ENCODE measurements at places on chromosomes 3 and 15. TPM values are rescaled to one million over a fixed set of nuclear protein-coding genes. Genes with fewer than 3 reads are reported as not detected.

- H3K4me3 ChIP-seq = no peak overlapping the region
- DNase-seq = no peak
- H3K27me3 ChIP-seq = no peaks in the 10 kb centered on the region
- H3K27ac ChIP-seq = no peak overlapping the region
- no peaks in the 10 kb centered on the region for H3K36me3 ChIP-seq
Observed at GRCh38 chr3:160557571-160557970, 7.8 kb downstream of the KPNA4 start.

DNA sequence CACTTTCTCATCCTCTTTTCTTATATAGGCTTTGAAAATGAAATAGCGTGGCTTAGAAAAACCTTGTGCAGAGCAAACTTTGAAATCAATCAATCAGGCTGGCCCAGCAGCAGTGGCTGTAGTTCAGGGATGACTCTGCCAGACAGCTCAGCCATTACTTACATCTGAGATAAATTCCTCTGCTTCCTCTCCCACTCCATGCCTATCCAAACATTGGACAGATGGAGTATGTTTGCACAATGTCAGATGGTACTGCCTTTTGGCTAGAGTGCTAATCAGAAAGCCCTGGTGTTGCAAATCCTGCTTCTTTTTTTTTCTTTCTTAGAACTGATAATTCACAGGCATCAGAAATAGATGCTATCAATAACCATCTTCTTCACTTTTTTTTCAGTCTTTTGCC lies 1065.1 kb downstream of the AGBL1 start:
- H3K36me3 ChIP-seq = no peaks in the 10 kb centered on the region
- DNase-seq = no peak
- no peak overlapping the region for H3K4me3 ChIP-seq
- H3K27ac ChIP-seq = no peak overlapping the region
- H3K27me3 ChIP-seq = no peaks in the 10 kb centered on the region

GRCh38 chr3:149626671-149627070 lies 31.2 kb downstream of the WWTR1 start:
- no peak for DNase-seq
- H3K27me3 ChIP-seq = no peaks in the 10 kb centered on the region
- peaks cover 15% of the 10 kb centered on the region for H3K4me1 ChIP-seq
- H3K27ac ChIP-seq = no peak overlapping the region
- no peak overlapping the region for H3K4me3 ChIP-seq

- no peaks in the 10 kb centered on the region for H3K36me3 ChIP-seq
- H3K4me3 ChIP-seq = no peak overlapping the region
- peak; percentile 77 for DNase-seq
- H3K27me3 ChIP-seq = no peaks in the 10 kb centered on the region
- peaks cover 33% of the 10 kb centered on the region for H3K4me1 ChIP-seq
Observed at GRCh38 chr3:192915304-192915703, 2.4 kb downstream of the MB21D2 start.

DNA sequence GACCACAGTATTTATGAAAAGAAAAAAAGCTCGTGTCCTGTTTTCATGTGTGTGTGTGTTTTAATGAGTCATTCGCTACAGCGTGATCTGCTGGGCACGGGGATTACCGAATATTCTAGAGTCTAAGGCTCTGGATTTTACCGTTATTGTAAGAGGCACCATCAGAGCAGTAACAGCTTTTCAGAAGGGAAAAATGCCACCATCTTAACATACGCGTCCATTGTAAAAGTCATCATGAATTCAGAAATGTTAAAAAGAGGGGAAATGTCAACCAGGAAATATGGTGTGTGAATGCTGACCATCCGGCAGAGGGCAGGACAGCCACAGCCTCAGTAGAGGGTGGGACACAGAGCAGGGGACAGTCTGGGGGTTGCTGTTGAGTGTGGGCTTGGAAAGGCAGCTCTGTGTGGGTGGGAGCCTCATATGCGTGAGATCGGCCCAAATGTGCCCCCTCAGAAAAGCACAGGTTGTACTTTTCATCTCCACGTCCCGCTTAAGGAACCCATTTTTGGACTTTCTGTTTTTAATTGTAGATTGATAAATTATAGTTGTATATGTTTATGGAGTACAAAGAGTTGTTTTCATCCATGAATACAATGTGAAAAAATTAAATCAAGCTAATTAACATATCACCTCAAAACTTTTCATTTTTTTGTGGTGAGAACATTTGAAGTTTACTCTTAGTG lies 69.6 kb downstream of the ASB7 start:
- H3K27me3 ChIP-seq = no peaks in the 10 kb centered on the region
- peak; percentile 55 for DNase-seq
- no peaks in the 10 kb centered on the region for H3K4me1 ChIP-seq
- no peaks in the 10 kb centered on the region for H3K36me3 ChIP-seq
- H3K27ac ChIP-seq = no peak overlapping the region

Gene PARL
- total RNA-seq = 73.7 TPM

Gene GJD2
- total RNA-seq = not detected

Gene ALS2CL
- 0.20 TPM for total RNA-seq

Gene FOXL2
- total RNA-seq = not detected

Gene CHRM5
- not detected for total RNA-seq
